Activated B cell treated with CpG ODN at 0.5 μM for 24 hours (primary cell): ENCODE measurements at places on chromosomes 12 and 14. TPM values are rescaled to one million over a fixed set of nuclear protein-coding genes. Genes with fewer than 3 reads are reported as not detected.
A peak's percentile ranks its signal among the peaks of the same experiment; 100 is the strongest.

The KRT6C gene
- not detected in 2 replicates for total RNA-seq

The TMEM119 gene
- not detected in 2 replicates for total RNA-seq

The TCL1B gene
- 1.1 and 1.2 TPM in 2 replicates for total RNA-seq

The CLEC1B gene
- not detected in 2 replicates for total RNA-seq

The GPRC5D gene
- total RNA-seq = 0.35 and 0.44 TPM in 2 replicates

The TEX52 gene
- not detected in 2 replicates for total RNA-seq

The RHOJ gene
- not detected in 2 replicates for total RNA-seq

The FGD4 gene
- 1.8 and 1.9 TPM in 2 replicates for total RNA-seq

The PSMA3 gene
- 204 and 208 TPM in 2 replicates for total RNA-seq

DNA sequence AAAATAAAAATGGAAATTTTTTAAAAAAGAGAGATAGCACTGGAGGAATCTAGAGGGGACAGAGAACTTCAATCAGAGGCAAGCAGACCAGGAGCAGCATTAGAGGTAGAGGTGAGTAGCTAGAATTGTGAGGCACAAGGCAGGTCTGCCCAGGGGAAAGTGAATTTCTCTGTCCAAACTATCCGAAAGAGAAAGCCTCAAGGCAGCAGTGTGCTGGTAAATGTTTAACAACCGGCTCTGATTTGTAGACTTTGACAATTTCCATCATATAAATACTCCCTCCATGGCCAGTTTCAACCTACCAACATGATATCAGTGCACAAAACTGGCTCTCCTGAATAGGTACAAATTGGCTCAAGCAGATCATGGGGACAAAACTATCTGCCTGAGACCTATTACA is 160.6 kb upstream of the EGLN3 start:
- no peak for DNase-seq
- no peaks in the 10 kb centered on the region for H3K4me1 ChIP-seq
- H3K36me3 ChIP-seq = no peaks in the 10 kb centered on the region
- H3K27ac ChIP-seq = no peak overlapping the region

DNA sequence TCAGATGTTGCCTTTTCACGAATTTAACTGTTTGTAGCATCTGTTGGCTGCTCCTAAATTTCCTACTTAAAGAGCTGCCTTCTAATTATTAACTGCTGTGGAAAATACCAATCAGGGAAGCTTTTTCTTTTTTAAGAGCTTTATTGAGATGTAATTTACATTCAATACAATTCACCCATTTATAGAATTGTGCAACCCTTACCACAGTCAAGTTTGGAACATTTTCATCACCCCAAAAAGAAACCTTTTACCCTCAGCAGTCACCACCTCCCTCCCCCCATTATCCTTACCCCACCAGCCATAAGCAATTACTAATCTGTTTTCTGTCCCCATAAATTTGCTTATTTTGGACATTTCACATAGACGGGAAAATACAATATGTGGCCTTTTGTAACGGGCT is 1.4 kb downstream of the PCNX4 start:
- no peak for DNase-seq
- H3K4me1 ChIP-seq = peaks cover 37% of the 10 kb centered on the region
- peak overlapping the region; percentile 96 for H3K27ac ChIP-seq
- peaks cover 23% of the 10 kb centered on the region for H3K36me3 ChIP-seq
- peak overlapping the region; percentile 92 for H3K4me3 ChIP-seq
- H3K27me3 ChIP-seq = no peaks in the 10 kb centered on the region

DNA sequence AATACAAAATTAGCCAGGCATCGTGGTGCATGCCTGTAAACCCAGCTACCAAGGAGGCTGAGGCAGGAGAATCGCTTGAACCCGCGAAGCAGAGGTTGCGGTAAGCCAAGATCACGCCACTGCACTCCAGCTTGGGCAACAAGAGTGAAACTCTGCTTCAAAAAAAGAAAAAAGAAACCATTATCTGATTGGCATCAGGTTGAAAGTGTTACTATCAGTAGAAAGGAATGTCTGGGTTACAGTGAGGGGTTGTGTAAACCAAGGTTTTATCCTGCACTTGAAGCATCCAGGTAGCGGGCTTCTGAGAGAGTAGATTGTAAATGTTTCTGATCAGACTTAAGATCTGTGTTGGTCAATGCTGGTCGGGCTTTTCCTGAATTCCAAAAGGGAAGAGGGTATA is 14.1 kb upstream of the OXA1L start:
- H3K4me3 ChIP-seq = no peak overlapping the region
- H3K36me3 ChIP-seq = no peaks in the 10 kb centered on the region
- H3K27ac ChIP-seq = no peak overlapping the region
- H3K27me3 ChIP-seq = no peaks in the 10 kb centered on the region
- DNase-seq = no peak

DNA sequence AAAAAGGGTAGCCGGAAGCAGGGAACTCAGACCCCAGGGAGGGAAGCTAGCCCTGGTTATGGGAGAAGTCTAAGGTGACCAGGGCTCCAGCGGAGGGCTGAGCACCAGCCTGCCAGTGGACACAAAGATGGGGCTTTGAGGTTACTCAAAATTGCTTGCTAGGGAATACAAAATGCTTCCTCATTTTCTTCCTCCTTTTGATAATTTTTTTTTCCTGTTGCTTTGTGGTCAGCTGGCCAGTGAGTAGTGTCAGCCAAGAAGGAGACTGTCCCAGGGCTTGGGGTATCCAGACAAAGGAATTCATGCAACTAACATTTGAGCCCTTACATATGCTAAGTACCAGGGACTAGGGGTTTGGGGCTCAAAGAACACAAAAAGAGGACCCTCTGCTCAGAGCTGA is 206.2 kb downstream of the PPM1H start:
- peaks cover 7% of the 10 kb centered on the region for H3K27me3 ChIP-seq
- no peak overlapping the region for H3K4me3 ChIP-seq
- DNase-seq = no peak
- peaks cover 2% of the 10 kb centered on the region for H3K4me1 ChIP-seq

DNA sequence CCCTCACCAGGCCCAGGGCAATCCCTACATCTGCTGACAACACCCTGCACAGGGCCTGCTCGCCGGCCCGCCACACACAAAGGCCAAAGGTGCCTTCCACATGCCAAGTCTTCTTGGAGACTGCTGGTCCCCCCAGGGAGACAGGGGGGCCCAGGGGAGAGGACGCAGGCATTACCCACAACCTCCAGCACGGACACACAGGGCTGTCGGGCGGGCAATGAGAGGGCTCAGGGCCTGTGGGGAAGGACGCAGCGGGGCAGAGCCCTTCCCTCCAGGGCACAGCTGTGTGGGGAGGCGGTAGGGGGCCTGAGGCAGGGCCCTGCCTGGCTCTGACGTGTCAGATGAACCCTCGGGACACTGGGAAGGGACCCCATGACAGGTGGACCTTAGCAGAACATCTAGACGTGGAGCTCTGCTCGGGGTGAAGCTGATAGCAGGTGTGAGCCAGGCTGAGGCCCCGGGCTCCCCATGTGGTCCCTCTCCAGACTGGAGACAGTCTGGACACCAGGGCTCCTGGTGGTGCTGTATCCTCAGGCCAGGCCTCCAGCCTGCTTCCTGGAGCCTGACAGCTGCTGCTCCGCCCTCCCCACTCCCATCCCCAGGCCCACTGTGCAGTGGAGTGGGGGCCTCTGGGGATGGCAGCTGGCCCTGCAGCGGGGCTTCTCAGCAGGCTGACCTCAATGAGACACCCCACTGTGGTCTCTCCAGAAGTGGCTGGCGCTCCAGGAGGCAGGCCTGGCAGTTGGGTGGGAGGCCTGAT is 31.6 kb upstream of the NUDT14 start:
- H3K4me3 ChIP-seq = no peak overlapping the region
- H3K27ac ChIP-seq = no peak overlapping the region
- H3K36me3 ChIP-seq = peaks cover 37% of the 10 kb centered on the region
- no peaks in the 10 kb centered on the region for H3K4me1 ChIP-seq
- H3K27me3 ChIP-seq = no peaks in the 10 kb centered on the region
- no peak for DNase-seq

DNA sequence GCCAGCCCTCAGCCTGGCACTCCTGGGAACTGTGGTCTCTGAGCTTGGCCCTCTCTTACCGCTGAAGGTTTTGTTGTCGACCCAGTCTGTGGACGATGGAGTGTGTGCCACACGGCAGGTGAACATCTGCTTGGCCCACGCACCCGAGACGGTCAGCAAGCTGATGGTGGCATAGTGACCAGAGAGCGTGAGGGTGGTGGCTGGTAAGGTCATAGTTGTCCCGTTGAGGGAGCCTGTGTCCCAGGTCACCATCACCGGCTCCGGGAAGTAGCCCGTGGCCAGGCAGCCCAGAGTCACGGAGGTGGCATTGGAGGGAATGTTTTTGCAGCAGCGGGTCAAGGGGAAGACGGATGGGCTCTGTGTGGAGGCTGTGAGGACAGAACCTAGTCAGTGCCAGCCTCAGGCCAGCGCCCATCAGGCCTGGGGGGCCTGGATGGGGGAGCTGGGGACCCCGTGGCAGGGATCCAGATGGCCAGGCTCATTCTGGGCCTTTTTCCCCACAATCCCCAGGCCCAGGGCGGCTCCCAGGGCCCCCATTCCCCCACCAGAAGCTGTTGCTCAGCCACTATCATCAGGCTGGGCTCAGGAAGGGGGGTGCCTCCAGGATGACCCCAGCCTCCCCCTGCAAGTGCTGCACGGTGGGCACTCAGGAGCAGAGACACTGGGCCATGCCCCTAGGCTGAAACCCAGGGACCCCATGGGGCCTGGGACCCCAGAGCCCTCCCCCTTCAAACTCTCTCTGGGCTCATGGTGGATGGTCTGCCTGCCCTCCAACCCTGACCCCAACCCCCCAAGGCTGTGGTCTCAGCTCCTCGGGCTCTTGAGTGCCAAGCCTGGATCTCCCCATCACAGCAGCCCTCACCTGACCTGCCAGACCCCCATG is 75.2 kb downstream of the TMEM121 start:
- no peak overlapping the region for H3K27ac ChIP-seq
- peaks cover 16% of the 10 kb centered on the region for H3K4me1 ChIP-seq
- no peak for DNase-seq
- no peaks in the 10 kb centered on the region for H3K27me3 ChIP-seq
- H3K36me3 ChIP-seq = no peaks in the 10 kb centered on the region
- no peak overlapping the region for H3K4me3 ChIP-seq

DNA sequence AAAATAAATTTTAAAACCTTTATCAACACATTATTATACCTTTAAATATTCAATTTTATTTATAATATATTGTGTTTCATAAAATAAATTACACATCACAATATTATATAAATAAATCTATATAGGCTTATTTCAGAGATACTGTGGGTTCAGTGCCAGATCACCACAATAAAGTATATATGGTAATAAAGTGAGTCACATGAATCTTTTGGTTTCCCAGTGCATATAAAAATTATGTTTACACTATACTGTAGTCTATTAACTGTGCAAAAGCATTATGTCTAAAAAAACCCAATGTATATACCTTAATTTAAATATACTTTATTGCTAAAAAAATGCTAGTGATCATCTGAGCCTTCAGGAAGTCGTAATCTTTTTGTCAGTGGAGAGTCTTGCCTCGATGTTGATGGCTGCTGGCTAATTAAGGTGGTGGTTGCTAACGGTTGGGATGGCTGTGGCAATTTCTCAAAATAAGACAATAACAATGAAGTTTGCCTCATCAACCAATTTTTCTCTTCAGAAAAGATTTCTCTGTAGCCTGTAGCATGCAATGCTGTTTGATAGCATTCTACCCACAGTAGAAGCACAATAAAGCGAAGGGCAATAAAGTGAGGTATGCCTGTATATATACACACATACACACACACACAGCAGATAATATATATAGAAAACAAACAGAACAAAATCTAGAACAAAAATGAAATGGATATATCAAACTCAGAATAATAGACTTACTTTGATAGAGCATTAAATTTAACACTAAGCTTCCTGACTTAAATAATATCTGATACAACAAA is 32.4 kb downstream of the CCDC59 start:
- no peak for DNase-seq
- no peaks in the 10 kb centered on the region for H3K27me3 ChIP-seq
- no peak overlapping the region for H3K4me3 ChIP-seq
- H3K36me3 ChIP-seq = no peaks in the 10 kb centered on the region

DNA sequence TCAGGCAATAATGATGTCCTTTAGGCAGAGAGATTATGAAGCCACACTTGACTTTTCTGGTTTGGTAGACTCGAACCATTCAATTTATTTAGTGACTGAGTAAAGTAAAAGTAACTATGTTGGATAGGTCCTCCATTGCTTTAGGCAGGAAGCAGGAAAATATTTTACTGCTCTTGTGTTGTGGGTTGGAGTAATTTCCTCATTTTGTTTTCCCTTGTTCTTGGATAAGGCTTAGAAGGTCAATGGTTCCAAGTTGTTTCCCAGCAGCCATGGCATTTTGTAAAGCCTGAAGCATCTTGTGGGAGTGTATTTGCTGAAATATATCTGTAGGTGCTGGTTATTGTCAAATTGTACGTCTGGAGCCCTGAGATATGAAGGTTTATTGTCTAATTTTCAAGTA is 161.2 kb upstream of the SLC38A2 start:
- H3K4me3 ChIP-seq = no peak overlapping the region
- H3K27me3 ChIP-seq = no peaks in the 10 kb centered on the region
- no peak overlapping the region for H3K27ac ChIP-seq
- peaks cover 16% of the 10 kb centered on the region for H3K4me1 ChIP-seq
- no peaks in the 10 kb centered on the region for H3K36me3 ChIP-seq
- no peak for DNase-seq

DNA sequence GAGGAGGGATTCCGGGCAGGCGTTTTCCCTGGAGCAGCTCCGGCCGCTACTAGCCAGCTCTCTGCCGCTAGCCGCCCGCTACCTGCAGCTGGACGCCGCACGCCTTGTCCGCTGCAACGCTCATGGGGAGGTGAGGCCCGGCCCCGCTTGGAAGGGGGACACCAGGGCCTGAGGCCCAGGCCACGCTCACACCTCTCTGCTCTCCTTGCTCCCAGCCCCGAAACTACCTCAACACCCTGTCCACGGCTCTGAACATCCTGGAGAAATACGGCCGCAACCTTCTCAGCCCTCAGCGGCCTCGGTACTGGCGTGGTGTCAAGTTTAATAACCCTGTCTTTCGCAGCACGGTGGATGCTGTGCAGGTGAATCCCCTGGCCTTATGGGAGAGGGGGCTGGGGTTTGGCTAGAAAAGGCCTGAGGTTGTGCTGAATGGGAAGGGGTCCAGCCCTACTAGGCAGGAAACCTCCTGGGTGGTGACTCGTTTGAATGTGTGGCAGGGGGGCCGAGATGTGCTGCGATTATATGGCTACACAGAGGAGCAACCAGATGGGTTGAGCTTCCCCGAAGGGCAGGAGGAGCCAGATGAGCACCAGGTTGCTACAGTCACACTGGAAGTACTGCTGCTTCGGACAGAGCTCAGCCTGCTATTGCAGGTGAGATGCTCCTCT is 597 bp downstream of the RNF31 start:
- no peak for DNase-seq
- no peaks in the 10 kb centered on the region for H3K27me3 ChIP-seq
- H3K4me3 ChIP-seq = peak overlapping the region; percentile 97
- peaks cover 48% of the 10 kb centered on the region for H3K4me1 ChIP-seq
- peak overlapping the region; percentile 46 for H3K27ac ChIP-seq

GRCh38 chr12:65876898-65877721 is 52.8 kb downstream of the HMGA2 start:
- no peak overlapping the region for H3K27ac ChIP-seq
- peaks cover 18% of the 10 kb centered on the region for H3K27me3 ChIP-seq
- no peak overlapping the region for H3K4me3 ChIP-seq

- no peaks in the 10 kb centered on the region for H3K4me1 ChIP-seq
- DNase-seq = no peak
- no peak overlapping the region for H3K4me3 ChIP-seq
Measured at GRCh38 chr12:62686938-62687337, 220.3 kb downstream of the MON2 start.
